ENCODE measurements at places on chromosomes 6 and 20.

DNA sequence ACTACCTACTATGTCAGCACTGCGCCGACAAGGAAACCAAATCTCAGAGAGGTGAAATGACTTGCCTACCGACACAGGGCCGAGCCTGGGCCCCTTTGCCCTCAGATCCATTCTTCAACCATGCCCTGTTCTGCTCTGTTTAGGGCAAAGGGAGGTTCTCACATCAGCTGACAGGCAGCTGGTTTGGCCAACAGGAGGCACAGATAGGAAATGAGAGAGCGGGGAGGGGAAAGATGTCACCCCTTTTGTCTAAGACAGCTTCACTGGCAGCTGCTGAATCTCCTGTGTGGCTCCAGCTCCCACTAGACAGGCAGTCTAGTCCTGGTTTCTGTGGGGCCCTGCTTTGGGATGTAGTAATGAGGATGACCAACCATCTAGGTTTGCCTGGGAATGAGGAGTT, 158.7 kb downstream of the TMEM200A start:
- no peak for DNase-seq

DNA sequence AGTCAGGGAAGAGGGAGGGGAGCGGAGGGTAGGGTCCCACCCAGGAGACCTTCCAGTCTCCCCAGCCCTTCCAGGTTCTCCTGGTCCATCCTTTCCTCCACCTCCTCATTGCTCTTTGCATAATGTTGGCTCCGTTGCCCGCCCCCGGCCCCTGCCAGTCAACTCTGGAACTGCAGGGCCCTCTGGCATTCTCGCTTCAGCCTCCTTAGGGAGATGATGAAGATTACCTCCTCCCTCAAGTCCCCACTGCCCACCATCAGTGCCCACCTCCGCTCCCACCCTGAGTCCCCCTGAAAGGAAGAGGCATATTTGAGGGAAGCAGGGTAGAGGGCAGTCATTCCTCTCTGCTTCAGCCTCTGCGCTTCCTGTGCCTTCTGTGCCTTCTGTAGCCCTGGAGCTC, 8.5 kb downstream of the TMEM63B start:
- no peak for DNase-seq

GRCh38 chr6:119871520-119871919, 522.0 kb upstream of the MAN1A1 start:
- no peak for DNase-seq

DNA sequence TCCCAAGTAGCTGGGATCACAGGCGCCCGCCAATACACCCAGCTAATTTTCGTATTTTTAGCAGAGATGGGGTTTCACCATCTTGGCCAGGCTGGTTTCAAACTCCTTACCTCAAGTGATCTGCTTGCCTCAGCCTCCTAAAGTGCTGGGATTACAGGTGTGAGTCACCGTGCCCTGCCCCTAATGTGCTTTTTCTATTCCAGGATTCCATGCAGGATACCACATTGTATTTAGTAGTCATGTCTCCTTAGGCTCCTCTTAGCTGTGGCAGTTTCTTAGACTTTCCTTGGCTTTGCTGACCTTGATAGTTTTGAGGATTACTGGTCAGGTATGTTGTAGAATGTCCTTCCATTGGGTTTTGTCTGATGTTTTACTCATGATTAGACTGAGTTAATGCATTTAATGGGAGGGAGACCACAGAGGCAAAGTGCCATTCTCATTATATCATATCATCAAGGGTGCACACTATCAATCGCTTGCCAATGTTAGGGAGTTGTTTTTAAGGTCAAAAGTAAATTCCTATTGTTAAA, 39.6 kb upstream of the TNFAIP3 start:
- DNase-seq, result no peak

DNA sequence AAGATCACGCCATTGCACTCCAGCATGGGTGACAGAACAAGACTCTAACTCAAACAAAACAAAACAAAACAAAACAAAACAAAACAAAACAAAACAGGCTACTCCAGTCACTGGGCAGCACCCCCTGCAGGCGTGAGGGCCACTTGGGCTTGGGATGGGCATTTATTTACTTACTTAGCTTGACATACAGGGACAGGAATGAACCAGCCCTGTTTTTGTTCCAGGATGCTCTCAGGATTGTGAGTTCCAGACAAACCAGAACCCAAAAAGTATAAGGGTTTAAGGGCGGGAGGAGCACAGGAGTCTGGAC, 4.0 kb upstream of the PTPN1 start:
- no peak for DNase-seq

DNA sequence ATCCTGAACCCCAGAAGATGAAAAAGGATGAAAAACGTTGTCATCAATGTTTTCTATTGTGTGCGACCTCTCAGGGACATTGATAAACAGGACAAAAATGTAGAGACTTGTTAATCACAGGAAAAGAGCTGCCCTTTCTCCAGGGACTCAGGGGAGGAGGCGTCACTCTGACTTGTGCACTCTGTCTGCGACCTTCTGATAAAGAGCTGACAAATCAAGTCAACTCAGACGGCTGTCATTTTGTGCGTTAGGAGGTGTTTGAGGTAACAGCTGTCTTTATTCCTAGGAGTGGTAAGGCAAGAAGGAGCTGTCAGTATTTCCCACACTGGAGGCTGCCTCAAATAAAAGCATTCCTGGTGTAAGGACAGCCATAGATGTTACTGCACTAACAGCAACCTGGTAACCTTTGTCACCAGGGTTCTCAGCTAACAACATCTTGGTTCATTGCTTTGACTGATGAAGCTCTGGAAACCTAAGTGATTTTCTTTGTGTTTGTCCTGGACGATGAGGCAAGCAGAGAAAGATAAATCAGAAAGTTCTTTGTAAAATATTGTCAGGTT, 38.6 kb upstream of the NXT1 start:
- DNase-seq, result no peak

DNA sequence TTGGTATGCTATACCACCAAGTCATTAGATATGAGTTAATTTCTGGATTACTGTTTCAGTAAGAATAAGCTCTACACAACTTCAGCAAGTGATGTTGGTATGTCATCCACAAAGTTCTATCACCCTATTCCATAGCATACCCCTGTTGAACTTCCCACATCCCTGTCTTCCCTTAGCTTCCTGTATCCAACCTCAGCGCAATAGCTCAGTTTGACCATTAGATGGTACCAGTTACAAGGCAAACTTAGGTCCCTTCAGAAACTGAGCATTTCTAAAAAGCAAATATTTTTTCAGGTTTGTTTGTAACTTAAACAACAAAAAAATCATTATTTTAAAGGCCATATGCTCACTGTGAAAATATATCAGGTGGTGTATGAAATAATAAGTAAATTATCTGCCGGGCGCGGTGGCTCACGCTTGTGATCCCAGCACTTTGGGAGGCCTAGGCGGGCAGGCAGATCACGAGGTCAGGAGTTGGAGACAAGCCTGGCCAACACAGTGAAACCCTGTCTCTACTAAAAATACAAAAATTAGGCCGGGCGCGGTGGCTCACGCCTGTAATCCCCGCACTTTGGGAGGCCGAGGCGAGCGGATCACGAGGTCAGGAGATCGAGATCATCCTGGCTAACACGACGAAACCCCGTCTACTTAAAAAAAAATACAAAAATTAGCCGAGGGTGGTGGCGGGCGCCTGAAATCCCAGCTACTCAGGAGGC, 8.8 kb upstream of the MOG start:
- peak; percentile 49 for DNase-seq

- no peak for DNase-seq
Observed at GRCh38 chr6:74152096-74152675, 456.2 kb downstream of the CD109 start.

- DNase-seq, result peak; percentile 59
Observed at GRCh38 chr6:80234401-80234800, 127.9 kb downstream of the BCKDHB start.

- DNase-seq, result peak; percentile 71
Observed at GRCh38 chr6:39818695-39819094, 26.5 kb downstream of the DAAM2 start.

DNA sequence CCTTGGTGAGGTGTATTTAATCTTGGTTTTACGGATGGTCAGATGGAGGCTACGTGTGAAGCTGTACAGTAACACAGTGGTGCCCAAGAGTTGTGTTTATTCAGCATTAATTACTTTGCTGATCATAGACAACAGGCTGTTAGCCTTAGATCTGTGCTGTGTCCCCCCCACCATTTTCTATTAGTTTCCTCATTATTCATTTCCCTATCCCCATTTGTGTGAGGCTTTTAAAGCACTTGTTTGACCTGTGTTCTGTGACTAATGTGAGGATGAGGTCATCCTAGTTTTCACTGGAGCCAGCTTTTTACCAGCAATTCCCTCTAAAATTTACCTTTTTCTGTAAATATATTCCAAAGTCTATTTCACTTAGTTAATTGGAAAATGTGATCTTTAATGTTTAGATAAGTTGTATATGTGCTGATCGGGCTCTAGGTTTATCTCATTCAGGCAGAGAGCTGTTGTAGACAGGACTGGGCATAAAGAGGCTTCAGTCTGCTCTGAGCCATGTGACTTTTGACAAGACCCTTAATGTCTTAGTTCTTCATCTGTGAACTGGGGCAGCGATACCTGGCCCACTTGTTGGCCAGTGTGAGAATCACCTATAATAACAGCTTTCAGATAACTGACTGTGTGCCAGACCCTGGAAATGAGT, 8.4 kb downstream of the MAPRE1 start:
- DNase-seq, result peak; percentile 49

GRCh38 chr6:79869184-79869583, 78.2 kb downstream of the ELOVL4 start:
- DNase-seq, result no peak

GRCh38 chr20:64142590-64142989, 21.7 kb upstream of the MYT1 start:
- peak; percentile 12 for DNase-seq

GRCh38 chr6:56862415-56863175, 92.3 kb upstream of the BEND6 start:
- DNase-seq, result peak; percentile 67

- DNase-seq, result no peak
Observed at GRCh38 chr6:55974688-55975087, 99.3 kb upstream of the BMP5 start.

GRCh38 chr6:46776070-46776712, 17.0 kb upstream of the MEP1A start:
- no peak for DNase-seq

DNA sequence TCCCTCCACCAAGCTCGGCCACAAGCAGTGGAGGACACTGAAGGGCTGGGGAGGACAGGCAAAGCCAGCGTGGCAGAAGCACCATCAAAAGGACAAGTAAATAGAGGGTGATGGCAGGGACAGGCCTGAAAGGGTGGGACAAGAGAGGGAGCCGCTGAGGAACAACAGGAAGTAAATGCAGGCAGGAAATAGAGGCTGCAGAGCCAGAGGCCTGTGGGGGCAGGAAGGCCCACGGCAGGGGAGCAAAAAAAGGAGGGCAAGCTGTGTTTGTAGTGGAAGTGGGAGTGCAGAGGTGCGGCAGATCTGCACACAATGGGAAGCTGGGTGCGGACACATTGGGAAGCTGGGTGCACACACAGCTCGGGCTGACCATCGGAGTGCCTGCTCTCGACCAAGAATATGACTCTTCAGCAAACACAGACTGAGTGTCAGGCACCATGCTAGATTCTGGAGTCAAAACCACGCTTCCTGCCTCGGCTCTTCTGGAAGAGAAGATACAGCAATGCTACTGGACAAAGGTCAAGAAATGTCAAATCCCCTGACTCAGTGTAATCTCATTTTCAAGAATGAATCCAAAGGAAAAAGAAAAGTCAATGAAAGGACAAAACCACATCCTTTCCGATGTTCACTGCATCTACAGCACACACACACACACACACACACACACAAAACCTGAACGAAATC, 40.4 kb upstream of the RAB22A start:
- no peak for DNase-seq

- DNase-seq, result peak; percentile 30
Observed at GRCh38 chr6:134936931-134937330, 13.0 kb downstream of the ALDH8A1 start.

DNA sequence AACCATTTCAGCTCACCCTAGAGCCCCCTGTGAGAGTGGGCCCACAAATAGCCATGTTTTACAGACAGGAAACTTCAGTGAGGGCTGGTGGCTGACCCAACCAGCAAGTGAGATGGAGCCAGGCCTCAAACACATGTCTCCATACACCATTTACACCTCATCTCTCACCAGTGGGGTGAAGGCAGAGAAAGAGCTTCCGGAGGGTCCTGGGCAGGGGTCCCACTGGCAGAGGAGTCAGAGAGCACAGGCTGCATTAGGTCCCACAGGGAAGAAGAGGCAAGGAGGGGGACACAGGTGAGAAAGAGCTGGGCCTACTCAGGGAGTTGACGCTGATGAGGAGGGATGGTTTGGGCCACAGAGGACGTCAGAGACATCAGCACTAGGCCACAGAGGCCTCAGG, 172.6 kb downstream of the VEGFA start:
- no peak for DNase-seq

- DNase-seq, result no peak
Observed at GRCh38 chr6:135331002-135331401, 149.9 kb downstream of the MYB start.

DNA sequence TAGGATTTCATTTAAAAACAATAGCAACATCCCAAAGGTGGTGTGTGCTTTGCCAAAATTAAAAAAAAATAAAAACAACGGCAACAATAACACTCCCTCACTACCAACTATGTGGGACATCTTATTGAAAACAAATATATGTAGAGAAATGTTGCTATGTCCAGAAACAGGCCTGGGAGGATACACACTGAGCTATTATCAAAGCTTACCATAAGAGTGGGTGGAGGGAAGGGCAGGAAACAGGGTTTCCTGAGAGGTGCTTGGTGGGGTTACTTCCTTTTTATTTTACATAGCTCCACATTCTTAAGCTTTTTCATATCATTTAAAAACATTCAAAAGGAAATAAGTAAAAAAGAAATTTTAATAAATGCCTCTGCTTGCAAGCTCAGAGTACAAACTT, 150.0 kb upstream of the RIPOR2 start:
- DNase-seq, result no peak

DNA sequence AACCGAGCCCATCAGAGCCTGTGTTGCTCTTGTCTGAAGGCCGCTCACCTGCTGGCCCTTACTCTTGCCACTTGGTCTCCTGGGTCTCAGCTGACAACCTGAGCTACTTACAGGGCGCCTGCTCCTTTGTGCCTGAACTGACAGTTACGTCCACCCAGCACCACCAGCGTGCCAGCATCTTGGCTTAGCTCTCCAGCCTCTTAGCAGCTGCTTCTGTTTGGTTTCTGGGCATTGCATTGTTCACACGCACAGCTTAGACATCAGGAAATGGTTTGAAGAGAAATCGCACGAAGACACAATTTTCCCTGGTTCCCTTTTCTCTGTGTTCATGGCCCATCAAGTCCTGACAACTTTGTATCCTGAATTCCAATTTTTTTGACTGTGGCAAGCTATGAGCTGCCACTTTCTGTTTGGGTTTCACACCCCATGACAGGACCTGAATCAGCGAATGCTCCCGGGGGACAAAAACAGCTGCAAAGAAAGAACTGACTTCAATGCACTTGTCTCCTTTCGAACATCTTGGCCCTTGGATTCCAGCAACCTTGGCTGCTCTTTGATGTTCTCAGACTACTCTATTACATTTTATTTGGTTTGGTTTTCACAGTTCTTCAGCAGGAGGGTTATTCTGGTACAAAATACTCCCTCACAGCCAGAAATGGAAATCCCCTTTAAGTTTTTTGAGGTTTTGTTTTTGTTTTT, 45.2 kb upstream of the LY86 start:
- no peak for DNase-seq
